Gastrocnemius medialis (tissue), 4 donors: ENCODE measurements at places on chromosomes 6 and 20. TPM values are rescaled to one million over a fixed set of nuclear protein-coding genes. Genes with fewer than 3 reads are reported as not detected.

GRCh38 chr20:44642203-44643153 lies 9.0 kb downstream of the ADA start:
- DNase-seq, result peak; percentile 42

- DNase-seq, result no peak
Measured at GRCh38 chr20:4602297-4602631, 119.4 kb upstream of the PRND start.

- peak; percentile 65 for DNase-seq
Measured at GRCh38 chr6:3139090-3139903, 18.0 kb downstream of the TUBB2A start.

DNA sequence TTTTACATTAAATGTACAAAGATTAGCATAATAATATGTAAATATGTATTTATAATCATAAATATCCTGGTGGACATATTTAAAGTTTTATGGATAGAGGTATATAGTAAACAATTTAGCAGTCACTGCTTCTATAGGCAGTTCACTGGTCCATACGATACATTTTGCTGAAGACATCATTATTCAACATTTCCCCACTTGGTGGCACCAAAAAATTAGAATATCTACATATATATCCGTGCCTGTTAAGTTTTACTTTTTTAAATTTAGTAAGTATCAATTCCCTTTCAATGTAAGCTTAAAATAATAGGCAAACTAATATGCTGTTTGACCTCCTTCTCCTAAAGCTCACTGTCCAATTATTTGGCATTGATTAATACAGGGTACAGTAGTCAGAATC lies 64.2 kb downstream of the LMBRD1 start:
- no peak for DNase-seq

DNA sequence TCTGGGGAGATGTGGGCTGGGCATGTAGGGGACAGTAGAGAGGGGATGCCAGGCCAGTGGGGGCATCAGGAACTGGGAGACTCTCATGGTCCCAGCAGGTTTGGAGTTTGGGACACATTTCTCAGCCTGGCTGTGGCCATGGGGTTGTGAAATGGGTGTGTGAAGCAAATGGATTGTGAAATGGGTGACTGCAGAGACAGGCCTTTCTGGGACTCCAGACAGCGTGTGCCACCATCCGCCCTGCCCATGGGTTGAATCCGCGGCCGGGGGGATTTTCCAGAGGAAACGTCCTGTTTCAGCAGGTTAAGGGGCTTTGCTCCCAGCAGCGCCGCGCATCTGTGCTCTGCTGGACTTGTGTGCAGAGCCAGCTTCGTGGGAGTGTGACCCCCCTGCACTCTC lies 3.7 kb upstream of the PMEPA1 start:
- no peak for DNase-seq

DNA sequence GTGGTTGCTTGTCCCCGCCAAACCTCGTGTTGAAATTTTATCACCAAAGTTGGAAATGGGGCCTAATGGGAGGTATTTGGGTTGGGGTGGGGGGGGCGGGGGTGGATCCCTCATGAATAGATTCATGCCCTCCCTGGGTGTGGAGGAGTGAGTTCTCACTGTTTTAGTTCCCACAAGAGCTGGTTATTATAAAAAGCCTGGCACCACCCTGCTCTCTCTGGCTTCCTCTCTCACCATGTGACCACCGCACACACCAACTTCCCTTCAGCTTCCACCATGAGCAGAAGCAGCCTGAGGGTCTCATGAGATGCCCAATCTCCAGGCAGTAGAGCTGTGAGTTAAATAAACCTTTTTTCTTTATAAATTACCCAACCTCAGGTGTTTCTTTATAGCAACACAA lies 111.3 kb downstream of the PRDM1 start:
- no peak for DNase-seq

DNA sequence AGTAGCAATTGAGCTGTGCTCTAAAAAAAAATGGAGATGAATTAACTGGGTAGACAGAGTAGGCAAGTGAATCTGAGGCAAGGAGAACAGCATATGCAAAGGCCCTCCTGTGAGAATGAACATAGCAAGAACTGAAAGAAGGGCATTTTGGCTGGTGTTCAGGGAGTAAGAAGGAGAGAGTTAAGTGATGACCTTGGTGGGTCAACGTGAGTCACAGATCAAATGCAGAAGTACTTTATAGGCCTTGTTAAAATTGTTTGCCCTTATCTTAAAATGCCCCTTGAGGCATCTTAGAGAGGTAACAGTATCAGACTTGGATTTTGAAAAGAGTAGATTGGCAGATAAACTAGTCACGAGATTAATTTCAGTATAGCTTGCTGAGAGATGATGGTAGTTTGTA lies 24.5 kb downstream of the NDUFAF5 start:
- no peak for DNase-seq

DNA sequence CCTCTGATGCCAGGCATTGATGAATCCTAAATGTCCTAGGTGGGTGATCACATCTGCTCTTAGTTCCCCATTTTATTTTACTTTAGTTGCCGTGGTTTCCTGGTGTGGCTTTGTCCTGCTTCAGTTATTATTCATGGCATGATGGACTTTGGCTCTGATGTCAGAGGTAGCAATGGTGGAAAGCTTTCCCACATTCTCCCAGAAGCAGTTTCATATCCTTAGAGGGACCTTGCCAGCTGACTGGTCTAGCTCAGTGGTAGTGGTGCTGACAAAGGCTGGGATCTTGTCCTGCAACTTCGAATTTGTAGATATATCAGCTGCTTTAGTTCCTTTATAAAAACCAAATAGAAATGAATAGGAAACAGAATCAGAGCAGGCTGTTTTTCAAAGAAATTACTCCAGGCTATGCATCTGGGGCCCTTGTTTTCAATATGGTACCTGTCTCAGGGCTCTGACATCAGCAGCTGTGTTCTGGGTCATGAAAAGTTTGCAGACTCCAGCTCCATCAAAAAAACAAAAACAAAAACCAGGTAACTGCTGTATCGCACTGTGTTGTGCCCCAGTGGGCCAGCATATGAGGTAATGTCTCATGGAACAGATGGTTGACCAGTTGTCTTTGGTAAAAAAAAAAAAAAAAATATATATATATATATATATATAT lies 133.7 kb downstream of the PLCB4 start:
- DNase-seq, result no peak

DNA sequence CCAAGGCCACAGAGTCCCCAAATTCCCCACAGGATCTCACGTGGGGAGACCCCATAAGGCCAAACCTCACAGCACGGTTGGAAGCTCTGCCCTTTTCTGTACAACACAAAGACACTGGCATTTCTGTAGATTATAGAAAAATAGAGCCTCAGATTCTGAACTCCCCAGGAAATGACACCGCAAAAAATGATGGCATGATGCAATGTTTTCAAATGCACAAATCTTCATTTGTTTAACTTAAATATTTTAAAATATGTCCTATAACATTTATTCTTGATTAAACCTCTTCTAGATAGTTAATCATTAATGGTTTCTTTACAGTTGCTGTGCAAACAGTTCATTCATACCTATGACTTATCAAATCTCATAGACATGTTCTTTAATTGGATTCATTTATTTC lies 33.8 kb downstream of the SIM1 start:
- DNase-seq, result no peak

- DNase-seq, result no peak
Measured at GRCh38 chr6:116369964-116370759, 585 bp upstream of the DSE start.

DNA sequence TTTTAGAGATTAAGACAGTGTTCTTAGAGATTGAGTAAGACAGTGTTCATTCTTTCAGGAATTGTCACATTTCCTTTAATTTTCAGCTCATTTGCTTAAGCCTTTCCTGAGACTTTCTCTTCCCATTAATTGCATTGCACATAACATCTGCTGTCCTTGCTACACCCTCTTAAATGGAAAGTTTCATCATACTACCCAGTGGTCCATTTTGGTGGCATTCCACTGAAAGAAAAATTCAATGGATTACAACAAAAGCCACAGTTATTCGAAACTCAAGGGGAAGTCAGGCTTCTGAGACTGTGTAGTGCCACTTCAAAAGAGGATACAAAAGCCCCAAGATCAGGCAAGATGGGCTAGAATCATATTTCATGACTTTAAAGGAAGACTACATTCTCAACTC lies 64.0 kb downstream of the RSPO3 start:
- DNase-seq, result no peak

GRCh38 chr6:14276667-14277404 lies 159.3 kb downstream of the CD83 start:
- DNase-seq, result no peak

GRCh38 chr20:6473197-6473596 lies 294.3 kb upstream of the BMP2 start:
- no peak for DNase-seq

GRCh38 chr6:120056085-120056484 lies 706.5 kb upstream of the MAN1A1 start:
- no peak for DNase-seq

GRCh38 chr6:47169785-47170616 lies 127.9 kb upstream of the ADGRF1 start:
- DNase-seq, result no peak

GRCh38 chr6:16190214-16190613 lies 48.2 kb upstream of the GMPR start:
- DNase-seq, result no peak

GRCh38 chr20:61882716-61883615 lies 182.7 kb downstream of the TAF4 start:
- no peak for DNase-seq

DNA sequence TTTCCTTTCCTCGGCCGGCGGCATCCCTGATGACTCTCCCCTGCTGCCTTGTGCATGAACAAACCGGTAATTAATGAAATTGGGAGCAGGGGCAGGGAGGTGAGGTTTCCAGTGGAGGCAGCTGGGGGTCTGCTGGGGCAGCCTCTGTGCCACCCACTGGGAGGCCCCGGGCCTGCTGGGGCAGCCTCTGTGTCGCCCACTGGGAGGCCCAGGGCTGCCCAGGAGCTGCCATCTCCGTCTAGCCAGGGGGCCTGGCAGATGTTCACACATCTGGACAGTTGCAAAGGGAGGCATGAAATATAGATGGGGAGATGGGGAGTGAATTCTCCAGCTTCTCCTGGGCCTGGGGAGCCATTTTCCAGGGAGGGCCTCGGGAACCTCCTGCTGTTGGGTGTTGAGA lies 33.8 kb downstream of the TOX2 start:
- no peak for DNase-seq

DNA sequence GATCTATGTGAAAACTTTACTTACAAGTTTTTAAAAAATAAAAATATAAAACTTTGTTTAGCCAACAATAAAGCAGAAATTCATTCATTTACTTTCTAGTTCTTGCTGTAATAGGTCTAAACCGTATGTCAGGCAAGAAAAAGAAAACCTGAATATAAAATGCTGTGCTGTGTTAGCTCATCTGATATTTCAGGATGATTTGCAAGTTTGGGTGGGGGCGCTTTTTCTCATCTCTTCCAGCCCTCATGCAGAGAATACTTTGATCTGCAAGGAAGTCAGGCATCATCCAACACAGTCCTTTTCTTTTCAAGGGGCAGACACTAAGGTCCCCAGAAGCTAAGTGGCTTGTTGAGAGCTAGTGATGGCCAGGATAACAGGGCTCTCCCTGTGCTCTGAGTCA lies 153.2 kb downstream of the TBC1D7 start:
- DNase-seq, result no peak

GRCh38 chr6:51929934-51930574 lies 157.4 kb downstream of the PKHD1 start:
- no peak for DNase-seq

DNA sequence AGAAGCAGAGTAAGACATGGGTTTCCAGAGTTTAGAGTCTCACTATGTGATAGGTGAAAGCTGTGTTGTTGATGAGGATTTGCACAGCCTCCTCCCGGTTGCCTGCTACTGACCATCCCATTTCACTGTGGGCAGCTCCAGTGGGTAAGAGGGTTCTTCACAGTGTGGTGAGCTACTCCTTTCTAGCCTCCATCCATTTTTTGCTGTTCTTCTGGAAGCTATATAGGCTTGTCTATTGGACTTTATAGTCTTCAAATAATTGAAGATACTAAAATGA lies 13.4 kb downstream of the UST start:
- DNase-seq, result no peak

DNA sequence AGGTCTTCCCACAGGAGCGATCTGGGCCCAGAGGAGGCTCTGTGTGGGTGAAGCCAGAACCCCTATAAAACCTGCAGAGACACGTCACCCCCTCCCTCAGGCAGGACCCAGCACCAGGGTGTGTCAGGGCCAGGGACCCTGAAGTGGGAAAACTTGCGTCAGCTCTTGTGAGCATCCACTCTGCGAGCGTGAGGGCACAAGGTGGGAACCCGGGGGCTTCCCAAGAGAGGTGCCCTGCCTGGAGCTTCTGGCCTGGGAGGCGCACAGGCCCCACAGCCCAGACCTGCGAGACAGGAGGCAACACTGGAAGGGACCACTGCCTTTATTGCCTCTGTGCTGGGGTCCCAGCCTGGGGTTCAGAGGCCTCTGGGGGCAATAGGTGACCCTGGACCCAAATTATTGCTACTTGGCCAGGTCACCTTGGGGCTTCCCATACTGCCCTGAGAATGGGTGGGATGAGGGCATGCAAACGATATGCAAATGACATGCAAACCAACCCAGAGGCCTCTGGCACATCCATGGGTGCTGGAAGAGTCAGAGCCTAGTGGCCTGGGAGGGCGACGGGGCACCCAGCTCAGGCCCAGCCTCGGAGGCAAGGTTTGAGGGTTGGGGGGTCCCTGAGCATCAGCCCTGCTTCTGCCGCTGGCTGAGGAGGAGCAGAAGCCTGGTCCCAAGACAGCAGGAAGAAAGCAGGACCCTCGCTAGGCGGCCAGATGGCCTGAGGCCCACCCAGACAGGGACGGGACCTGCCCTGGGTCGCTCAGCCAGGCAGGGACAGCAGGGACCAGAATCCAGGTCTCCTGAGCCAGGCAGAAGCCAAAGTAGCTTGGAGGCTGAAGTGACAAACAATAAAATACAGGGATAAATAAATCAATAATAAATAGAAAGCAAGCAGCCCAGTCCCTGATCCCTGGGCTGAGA lies 5.1 kb upstream of the C20orf144 start:
- DNase-seq, result no peak

DNA sequence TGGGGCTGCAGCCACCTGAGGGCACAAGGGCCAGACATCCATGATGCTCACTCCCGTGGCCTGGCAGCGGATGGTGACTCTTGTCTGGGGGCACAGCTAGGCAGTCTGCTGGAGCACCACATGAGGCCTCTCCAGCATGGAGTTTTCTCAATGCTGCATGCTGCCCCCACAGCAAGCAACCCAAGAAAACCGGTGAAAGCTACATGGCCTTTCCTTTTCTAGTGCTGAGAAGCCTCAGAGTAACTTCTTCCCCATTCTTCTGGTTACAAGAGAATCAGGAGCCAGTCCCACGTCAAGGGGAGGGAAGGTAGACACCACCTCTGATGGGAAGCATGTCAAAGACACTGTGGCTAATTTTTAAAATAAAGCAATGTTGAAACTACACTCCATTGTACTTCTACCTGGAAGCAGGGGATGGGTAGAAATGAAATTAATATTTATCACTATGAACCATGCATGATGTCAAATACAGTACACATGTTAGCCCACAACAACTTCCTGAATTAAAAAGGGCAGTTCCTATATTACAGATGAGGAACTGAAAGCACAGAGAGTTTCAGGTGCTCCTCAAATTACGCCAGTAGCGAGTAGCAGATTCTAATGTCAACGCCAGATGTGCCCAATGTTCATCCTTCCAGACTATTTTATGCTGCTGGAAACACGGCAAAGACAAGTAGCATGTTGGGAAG lies 101.5 kb downstream of the LAMP5 start:
- no peak for DNase-seq

Gene PNLDC1
- total RNA-seq, result not detected

Gene ZSCAN9
- 6.5 TPM for total RNA-seq

Gene FRK
- total RNA-seq, result 1.6 TPM

Gene MYB
- total RNA-seq, result not detected

Gene NCOA5
- 21.5 TPM for total RNA-seq

Gene LSM14B
- 35.2 TPM for total RNA-seq

Gene TP53TG5
- total RNA-seq, result not detected

Gene PPP1R18
- total RNA-seq, result 4.4 TPM

Gene RXRB
- 20.8 TPM for total RNA-seq

Gene PAK5
- not detected for total RNA-seq

Gene DDX43
- not detected for total RNA-seq
